ENCODE measurements at places on chromosomes 13 and 19.

- DNase-seq, result no peak
Measured at GRCh38 chr13:80873589-80873988, 532.7 kb upstream of the SPRY2 start.

DNA sequence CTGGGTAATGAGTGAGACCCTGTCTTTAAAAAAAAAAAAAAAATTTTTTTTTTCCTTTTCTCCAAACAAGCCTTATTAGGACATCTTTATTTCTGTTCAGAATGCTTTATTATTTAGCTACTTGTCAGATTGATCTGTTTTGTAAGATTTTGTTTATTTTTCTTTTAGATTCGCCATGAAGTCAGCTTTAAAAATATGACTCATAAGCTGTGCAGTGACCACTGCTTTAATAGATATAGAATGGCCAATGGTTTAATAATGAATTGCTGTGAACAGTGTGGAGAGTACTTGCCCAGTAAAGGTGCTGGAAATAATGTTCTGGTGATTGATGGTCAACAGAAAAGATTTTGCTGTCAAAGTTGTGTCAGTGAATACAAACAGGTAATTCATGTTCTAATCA, 47.7 kb downstream of the ZMYM2 start:
- DNase-seq, result no peak

GRCh38 chr19:12796146-12797071, 5.1 kb downstream of the JUNB start:
- no peak for DNase-seq

DNA sequence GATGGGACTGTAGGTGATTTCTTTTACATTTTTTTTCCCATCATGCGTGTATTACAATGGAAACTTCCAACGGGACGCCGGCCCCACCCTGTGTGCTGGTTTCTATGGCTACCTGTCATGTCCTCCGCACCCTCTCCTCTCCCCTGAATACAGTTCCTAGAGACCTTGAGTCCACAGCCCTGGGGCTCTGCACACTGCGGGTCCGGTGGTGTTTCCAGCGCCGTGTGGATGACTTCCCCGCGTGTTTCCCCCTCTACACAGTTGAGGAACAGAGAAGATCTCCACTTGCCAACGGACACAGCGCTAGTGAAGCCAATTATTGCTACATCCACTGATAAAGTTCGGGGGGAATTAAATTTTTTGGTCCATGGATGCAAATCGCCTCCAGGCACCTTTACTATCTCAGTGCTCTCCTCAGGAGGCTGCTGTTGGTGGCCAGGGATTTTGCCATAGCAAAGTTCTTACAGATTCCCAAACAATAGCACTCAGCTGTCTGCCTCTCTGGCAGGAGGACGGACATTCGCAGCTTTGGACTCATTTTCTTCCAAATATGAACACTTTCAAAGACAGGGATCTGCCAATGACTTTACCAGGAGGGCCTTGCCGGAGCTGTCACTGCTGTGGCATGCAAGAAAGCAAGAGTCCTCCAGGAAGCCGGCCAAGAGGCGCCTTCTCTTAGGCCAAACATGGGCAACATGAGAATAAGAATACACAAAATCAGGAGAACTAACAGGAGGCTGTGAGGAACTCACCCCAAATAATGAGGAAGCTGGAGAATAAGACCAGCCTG, 39.3 kb upstream of the GAS6 start:
- DNase-seq, result no peak

GRCh38 chr13:98175823-98176222, 1.2 kb downstream of the RNF113B start:
- no peak for DNase-seq

GRCh38 chr13:40063278-40063698, 407.8 kb downstream of the COG6 start:
- DNase-seq, result no peak

DNA sequence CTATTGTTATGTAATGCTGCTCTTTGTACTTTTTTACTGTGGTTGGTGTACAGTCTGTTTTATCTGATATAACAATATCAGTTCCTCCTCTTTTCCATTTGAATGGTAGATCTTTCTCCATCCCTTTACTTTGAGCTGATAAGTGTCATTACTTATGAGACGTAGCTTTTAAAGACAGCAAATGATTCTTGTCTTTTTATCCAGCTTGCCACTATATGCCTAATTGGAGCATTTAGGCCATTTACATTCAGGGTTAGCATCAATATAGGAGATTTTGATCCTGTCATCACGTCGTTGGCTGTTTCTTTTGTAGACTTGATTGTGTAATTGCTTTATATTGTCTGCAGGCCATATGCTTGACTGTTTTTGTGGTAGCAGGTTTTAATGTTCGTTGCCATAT, 894.2 kb upstream of the ATXN8OS start:
- DNase-seq, result no peak

DNA sequence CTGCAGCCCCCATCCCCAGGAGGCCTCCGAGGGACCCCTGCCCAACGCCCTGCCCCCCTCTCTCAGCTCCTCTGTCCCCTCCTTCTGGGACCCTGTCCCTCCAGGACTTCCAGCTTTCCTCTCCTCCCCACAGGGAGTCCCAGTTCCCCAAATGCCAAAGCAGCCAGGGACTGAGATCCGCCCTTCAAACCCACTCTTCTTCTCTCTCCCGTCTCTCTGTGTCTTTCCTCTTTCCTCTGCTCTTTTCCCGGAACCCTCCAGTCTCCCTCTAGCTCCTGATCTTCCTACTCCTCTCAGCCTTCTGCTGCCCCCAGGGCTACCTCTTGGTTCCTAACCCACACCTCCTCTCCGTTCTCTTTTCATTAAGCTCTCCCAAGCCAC, 377 bp downstream of the CA11 start:
- no peak for DNase-seq

DNA sequence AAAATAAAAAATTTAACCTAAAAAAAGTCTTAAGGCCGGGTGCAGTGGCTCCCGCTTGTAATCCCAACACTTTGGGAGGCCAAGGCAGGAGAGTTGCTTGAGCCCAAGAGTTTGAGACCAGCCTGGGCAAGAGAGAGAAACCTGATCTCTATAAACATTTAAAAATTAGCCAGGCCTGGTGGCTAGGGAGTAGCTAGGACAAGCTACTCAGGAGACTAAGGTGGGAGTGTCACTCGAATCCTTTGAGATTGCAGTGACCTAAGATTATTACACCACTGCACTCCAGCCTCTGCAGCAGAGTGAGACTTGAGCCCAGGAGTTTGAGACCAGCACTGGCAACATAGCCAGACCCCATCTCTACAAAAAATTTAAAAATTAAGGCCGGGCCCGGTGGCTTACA, 1.1 kb downstream of the CCDC97 start:
- DNase-seq, result no peak

DNA sequence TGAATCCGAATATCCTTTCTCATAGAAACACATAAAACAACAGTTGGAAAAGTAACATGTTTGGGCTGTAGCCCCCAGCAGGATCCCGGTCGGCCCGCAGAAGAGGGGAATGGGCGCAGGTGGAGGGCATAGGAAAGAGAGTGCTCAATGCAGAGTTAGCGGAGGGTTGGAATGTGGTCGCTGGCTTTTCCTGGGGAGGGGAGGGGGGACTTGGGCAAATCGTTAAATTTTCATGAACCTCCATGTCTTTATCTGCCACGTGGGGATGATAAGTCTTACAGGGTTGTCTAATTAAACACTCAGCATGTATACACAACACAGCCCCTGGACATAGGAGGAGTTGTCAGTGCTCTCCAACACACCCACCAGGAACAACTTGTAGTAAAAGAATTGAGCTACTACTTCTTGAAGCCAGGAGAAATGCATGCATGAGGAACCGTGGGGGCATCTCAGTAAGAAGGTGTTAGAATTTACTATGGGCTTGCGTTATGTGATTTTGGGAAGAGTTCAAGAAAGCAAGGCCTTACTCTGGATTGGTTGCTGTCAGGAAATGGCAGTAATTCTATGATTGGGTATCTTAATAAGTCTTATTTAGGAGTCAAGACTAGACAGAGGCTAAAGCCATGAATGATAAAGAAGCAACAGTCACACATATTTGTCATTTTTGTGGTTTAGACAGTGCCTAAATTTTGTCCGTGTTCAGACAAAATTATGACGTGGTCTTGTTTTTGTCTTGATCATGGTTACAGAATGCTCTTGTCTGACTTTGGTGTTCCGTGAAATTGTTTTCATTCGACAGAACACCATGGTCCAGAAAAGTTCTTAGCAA, 671 bp upstream of the SLC46A3 start:
- no peak for DNase-seq

GRCh38 chr19:21698215-21698614, 69.2 kb downstream of the ZNF100 start:
- DNase-seq, result no peak

- peak; percentile 67 for DNase-seq
Measured at GRCh38 chr19:3304871-3305423, 61.4 kb upstream of the NFIC start.

DNA sequence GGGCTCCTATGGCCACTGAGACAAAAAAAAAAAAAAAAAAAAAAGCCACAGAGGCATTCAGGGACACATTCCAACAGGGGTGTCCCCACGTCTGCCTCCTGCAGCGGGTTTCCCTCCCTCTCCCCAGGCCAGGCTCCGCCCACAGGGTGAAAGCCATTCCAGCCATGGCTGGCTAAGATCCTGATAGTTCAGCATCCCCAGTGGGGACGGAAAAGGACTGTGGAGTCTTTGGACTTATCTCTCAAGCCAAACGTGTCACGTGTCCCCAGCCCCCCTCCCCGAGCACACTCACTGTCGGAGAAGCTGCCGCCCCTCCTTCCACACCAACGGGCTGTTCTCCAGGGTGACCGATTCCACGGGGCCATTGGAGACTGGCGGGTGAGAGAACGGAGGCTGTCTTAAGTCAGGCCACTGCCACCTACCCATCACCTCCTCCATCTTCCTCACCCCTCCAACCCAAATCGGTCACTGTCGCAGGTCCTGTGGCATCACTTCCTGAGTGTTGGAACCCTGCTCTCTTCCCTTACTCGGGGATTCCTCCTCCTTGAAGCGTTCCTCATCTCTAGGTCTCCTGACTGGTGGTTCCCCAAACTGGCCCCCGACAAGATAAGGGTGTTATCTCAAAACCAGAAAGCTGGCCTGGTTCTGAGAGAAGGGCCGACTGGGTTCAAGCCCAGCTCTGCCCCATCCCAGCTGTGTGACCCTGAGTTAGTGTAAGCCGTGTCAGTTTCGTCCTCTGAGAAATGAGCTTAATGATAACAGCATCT, 9.1 kb upstream of the FKRP start:
- no peak for DNase-seq

GRCh38 chr13:97526556-97526955, 92.6 kb downstream of the RAP2A start:
- no peak for DNase-seq

DNA sequence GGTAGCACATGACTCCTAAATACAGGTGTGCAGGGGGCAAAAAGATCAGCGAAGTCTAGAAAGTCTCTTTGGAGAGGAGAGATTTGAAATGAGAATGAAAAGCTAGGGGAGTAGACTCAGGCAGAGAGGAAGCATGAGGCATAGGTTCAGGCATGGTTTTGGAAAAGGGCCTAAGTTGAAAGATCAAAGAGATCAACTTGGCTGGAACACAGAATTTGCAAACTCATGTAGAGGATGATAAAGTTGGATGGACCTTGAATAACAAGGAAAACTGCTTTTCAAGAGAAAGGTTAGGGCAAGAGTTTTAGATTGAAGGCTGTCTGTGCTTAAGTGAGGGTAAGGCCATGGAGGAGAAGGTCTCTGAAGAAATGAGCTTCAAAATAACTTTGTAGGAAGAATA, 47.4 kb upstream of the UBAC2 start:
- no peak for DNase-seq

DNA sequence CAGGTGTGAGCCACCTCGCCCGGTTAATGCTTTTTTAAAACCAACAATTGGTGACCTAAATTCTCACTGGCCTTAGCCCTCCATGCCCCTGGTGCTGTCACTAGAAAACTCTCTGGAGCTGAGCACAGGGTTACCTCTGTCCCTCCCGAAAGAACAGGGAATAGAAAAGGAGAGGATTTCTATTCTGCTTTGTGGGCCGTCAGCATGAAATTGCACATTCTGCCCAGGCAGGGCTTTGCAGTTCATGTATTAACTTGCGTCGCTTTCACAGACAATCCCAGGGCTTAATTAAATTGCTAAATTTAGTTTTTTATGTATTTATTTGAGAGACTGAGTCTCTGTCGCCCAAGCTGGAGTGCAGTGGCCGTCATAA, 583 bp upstream of the ZNF480 start:
- no peak for DNase-seq

DNA sequence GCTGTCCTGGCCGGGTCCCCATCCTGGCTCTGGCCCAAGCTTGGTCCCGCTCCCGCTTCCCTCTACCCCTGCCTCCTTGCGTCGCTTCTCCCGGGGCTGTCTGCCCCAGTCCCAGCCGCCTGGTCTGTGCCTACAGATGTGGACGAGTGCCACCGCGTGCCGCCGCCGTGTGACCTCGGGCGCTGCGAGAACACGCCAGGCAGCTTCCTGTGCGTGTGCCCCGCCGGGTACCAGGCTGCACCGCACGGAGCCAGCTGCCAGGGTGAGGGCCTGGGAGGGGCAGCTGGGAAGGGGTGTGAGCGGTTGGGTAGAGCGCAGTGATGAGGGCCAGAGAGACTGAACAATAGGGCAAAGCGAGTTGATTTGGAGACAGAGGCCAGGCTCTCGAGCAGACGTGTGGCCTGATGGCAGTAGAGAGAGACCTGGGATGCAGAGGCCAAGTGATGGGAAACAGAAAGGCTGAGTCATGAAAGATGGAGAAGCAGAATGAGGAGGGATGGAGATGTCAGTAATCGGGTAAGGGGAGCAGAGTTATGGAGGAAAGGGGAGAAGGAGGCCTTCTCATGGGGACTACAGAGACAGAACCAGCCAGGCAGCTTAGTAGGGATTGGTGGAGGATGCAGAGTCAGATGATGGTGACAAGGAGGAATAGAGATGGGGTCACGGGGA, 9.4 kb downstream of the LTBP4 start:
- no peak for DNase-seq

All from stimulated activated CD8-positive, alpha-beta memory T cell treated with anti-CD3 and anti-CD28 coated beads, Interleukin-15, amount 100 ng/mL, for 24 hours (primary cell).